ENCODE measurements at places on chromosomes 5 and 9. TPM values are rescaled to one million over a fixed set of nuclear protein-coding genes. Genes with fewer than 3 reads are reported as not detected.

The TLR4 gene
- 0.08 TPM for total RNA-seq

The HSD17B3 gene
- not detected for total RNA-seq

- H3K27me3 ChIP-seq, result peaks cover 10% of the 10 kb centered on the region
- H3K36me3 ChIP-seq, result no peaks in the 10 kb centered on the region
- no peak for DNase-seq
- peaks cover 6% of the 10 kb centered on the region for H3K4me1 ChIP-seq
- H3K27ac ChIP-seq, result no peak overlapping the region
- no peak overlapping the region for H3K4me3 ChIP-seq
Observed at GRCh38 chr9:121304707-121305106, 36.7 kb downstream of the GSN start.

The GABRA6 gene
- not detected for total RNA-seq

DNA sequence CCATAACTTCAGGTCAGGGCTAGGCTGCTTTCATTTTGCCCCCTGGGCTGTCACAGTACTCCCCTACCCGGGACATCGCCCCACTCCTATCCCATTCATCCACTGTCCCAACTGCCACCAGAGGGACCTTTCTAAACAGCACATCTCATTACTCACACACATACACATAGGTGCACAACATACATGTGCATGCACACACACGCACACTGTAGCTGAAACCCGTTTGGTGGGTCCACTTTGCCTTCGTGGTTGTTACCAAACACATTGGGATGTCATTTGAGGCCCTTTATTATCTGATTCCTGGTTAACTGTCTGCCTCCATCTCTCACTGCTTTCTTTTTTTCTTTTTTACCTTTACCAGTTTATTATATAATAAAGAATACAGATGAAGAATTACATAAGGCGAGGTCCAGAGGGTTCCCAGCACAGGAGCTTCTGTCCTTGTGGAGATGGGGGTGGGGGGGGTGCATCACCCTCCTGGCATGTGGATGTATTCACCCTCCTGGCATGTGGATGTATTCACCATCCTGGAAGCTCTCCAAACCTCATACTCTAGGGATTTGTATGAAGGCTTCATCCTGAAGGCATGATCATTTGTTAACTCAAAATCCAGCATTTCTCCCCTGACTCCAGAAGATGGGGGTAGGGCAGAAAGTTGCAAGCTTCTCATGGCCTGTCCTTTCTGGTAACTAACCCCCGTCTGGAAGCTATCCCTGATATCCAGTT is 186.0 kb downstream of the GOLPH3 start:
- H3K27ac ChIP-seq, result no peak overlapping the region
- H3K36me3 ChIP-seq, result no peaks in the 10 kb centered on the region
- no peaks in the 10 kb centered on the region for H3K27me3 ChIP-seq
- no peak for DNase-seq
- no peaks in the 10 kb centered on the region for H3K4me1 ChIP-seq

DNA sequence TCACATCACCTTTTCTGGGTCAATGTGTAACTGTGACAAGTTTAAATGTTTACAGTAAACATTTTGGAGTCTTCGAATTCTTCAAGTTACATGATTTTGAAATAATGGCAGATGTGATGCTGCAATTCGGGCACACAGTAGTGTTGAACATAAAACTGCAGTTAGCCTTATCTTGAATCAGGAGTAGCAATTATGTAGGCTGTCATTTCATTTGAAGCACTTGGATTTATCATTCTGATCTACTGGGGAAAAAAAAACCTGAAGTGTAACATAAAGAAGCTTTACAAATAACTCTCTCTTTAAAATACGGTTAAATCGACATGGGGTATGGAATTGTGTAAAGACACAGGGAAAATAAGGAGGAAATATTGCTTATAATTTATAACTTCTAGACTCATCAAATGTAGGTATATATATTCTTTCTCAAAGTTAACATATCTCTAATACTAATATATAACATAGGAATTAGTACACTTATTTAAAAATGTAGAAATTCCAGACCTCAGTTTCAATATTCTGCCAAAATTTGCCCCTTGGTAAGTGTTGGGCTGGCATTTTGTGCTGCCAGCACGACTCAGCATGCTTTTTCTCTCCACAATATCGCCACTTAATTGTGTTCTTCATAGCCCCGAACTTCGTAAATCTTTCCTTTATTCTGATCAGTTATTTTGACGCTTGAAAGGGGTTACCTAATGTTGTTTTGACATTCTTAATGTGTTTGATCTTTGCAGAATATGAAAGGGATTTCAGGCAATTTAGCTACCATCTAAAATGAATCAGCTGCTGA is 226.7 kb downstream of the PRR16 start:
- H3K27me3 ChIP-seq, result no peaks in the 10 kb centered on the region
- no peak overlapping the region for H3K27ac ChIP-seq

- DNase-seq, result no peak
- H3K27ac ChIP-seq, result peak overlapping the region; percentile 80
- H3K36me3 ChIP-seq, result peaks cover 69% of the 10 kb centered on the region
- H3K27me3 ChIP-seq, result no peaks in the 10 kb centered on the region
Observed at GRCh38 chr5:177371120-177372033, 12.9 kb upstream of the SLC34A1 start.
